CD8-positive, alpha-beta T cell (primary cell): ENCODE measurements at places on chromosomes 12 and 14.

GRCh38 chr14:95339301-95339865 lies 19.7 kb upstream of the CLMN start:
- no peak for DNase-seq

DNA sequence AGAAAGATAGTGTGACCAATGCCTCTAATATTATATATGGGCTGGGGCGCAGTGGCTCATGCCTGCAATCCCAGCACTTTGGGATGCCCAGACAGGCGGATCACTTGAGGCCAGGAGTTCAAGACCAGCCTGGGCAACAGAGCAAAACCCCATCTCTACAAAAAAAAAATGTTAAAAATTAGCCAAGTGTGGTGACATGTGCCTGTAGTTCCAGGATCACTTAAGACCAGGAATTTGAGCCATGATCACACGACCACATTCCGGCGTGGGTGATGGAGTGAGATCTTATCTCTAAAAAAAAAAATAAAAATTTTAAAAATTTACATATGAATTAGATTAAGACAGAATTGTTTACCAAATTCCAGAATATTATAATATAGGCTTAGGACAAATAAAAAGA lies 12.0 kb downstream of the TM7SF3 start:
- DNase-seq: no peak

DNA sequence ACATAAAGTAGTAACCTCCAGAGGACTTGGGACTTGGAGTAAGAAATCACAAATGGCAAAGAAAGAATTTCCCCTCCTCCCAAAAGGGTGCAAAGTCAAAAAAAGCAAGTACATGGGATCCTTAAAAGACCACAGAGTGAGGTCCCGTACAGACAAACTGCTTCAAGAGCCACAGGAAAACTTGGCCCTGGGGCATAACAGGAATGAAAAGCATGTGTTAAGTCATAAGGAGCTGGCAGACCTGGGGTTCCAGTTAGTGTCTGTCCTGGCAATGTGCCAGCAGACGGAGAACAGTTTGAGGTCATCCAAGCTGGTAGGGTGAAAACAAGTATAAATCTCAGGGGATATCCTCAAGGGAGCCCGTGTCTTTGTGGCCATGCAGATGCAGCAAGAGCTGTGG lies 73.2 kb downstream of the HSD17B6 start:
- no peak for DNase-seq

DNA sequence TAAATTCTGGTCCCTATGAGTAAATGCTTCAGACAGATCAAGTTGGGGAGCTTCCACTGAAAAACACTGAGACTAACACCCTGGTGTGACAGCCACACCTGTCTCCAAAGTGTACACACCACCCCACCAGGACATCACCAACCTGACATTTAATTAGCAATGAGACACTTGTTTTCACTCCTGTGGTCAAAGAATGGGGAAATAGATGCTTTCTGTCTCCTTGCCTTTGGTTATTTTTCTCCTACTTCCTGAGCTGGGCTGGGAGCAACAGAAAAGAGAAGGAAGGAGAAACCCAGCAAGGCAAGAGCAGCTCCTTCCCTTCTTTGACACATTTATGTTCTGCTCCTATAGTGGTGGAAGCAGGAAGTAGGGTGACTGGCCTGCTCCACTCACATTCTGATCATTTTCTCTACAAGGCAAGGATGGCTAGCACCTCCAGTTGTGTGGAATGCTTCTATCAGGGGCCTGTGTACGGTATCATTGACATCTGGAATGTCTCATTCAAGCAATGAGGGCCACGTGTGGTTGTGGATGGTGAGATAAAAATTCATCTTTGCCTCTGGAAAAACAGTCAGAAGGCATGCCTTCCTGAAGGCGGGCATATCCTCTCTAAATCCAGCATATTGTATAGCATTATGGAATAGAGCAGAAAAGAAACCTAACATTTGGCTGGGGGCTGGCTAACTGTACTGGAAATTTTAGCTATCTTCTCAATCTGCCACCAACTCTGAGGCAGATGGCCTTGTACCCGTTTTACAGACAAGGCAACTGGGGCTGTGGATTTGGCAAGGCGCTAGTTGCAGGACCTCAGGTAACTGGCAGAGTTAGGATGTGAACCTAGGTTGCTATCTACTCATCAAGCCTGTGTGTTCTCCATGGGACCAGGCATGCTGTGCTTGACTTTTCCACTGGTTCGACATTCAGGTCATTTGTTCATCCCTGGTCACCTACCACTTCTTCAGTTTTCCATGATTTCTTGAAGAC lies 24.8 kb upstream of the LGALS3 start:
- no peak for DNase-seq

- DNase-seq: no peak
Measured at GRCh38 chr14:99004112-99004511, 267.9 kb downstream of the BCL11B start.

DNA sequence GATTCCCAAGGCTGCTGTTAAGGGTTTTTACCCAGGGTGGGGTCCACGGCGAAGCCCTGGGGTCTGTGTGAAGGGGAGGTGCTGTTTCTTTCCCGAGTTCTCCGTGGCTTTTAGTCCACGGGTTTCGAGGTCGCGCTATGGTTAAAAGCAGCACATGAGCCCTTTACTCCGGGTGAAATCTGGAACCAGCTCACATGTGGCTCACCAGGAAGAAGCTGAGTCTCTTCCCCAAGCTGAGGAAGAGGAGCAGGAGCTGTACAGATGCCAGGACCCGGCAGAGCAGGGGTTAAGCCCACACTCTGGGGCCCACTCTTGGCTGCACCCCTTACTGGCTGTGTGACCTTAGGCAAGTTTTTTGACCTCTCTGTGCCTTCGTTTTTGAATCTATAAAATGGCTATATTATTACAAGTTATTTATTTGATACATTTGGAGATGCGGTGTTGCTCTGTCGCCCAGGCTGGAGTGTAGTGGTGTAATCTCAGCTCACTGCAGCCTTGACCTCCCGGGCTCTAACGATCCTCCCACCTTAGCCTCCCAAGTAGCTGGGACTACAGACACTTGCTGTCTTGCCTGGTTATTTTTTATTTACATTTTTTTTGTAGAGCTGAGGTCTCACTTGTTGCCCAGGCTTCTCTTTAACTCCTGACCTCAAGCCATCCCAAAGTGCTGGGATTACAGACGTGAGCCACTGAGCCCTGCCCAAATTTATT lies 266.3 kb downstream of the AACS start:
- no peak for DNase-seq

DNA sequence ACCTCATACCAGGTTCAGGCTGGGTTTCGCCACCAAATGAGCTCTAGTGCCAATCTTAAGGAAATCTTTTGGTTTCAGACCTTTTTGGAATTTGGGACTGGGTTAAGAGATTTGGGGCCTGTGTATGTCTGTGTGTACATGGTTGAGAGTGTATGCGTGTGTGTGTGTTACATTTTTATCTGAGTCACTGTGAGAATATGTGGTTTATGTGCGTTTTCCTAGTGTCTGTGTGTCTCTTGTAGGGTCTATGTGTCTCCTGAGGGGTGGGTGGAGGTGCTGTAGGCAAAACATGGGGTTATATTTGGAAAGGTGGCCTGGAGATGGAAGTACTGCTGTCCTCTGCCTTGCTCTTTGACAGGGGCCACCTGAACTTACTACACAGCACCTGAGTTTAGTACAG lies 17.9 kb downstream of the C12orf43 start:
- DNase-seq: no peak

DNA sequence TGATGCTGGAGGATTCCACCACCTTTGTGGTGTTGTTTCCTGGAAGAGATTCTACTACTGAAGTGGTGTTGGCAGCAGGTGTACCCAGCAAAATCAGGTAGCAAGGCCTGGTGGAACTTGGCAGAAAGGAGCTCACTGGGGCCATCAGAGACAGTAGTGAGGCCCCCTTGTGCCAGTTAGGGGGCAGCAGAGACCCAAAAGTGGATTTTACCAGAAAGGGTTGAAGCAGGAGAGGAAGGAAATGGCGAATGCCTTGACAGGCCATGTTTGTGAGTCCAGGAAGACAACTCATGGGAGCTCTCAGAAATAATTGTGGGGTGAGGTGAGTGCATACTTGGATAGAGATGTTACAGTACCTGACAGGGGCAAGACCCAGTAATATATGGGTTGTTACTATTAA lies 137.7 kb upstream of the FGD4 start:
- DNase-seq: no peak

- no peak for DNase-seq
Measured at GRCh38 chr14:70416338-70416724, 559 bp downstream of the SYNJ2BP start.

DNA sequence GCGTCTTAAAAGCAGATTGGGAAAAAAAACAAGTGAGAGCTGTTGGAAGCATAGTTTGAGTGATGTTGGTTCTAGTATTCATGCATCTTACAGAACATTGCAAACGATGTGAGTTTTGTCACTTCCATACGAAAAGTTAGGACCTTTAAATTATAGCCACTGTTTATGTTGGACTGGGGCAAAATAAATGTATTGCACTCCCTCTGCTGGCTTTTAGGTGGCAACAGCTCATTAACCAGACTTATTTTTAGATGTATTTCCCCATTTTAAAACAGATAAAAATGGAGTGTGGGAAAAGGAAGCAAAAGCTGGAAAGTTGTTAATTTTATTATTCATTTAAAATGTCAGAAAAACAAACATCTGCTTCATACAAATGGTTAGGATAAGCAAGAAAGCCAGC lies 111.9 kb downstream of the LGR5 start:
- DNase-seq: no peak

DNA sequence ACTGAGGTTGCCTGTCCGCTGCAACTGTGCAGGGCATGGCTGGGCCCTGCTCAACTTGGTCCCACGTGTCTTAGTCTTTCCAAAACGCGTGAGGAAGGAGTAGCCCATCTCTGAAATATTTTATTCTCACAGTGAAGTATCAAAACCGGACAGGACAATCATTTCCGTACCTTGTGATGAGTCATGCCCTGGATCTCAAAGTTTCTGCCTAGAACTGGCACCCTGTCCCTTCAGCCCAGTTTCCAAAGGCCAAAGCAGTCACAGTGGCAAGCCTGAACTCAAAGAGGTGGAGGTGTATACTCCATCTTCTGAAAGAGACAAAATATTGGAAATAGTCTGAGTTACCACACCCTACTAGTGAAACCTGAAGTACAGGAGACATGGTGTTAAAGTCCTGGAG lies 28.5 kb upstream of the SRGAP1 start:
- no peak for DNase-seq

DNA sequence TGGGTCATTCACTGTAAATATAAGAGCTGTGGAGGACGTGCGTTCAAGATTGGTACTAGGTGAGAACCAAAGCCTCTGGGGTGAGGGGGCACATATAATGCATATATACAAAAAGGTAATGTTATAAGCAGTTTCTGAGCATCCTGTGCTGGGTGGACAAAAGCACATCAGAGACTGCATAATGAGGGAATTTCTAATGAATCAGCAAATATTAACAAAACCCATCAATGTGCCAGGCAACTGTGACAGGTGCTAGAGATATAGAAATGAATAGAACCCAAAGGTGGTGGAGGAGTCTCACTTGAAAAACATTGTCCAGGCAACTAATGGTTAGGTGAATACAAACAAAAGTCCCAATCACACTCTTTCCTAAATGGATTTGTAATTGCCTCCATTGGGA lies 74.7 kb downstream of the GPR65 start:
- no peak for DNase-seq

DNA sequence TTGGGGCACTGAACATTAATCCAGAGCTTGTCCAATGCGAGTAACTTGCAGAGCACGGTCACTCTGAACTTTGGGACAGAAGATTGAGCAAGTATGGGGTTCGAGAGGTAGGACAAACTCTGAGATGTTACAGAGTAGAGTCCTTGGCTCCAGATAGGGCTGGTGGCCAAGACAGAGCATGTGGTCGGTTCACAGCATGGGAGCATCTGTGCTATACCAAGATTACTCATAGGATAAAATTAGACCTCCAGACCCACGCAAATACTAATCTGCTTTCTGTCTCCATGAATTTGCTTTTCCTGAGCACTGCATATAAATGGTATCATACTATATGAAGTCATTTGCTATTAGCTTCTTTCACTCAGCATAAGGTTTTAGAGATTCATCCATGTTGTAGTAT lies 93.4 kb upstream of the TBX5 start:
- no peak for DNase-seq

- peak; percentile 39 for DNase-seq
Measured at GRCh38 chr12:93502802-93503623, 35.7 kb downstream of the MRPL42 start.

GRCh38 chr14:81849714-81850113 lies 316.1 kb upstream of the SEL1L start:
- DNase-seq: no peak

- DNase-seq: no peak
Measured at GRCh38 chr12:40240779-40241178, 16.0 kb downstream of the LRRK2 start.

DNA sequence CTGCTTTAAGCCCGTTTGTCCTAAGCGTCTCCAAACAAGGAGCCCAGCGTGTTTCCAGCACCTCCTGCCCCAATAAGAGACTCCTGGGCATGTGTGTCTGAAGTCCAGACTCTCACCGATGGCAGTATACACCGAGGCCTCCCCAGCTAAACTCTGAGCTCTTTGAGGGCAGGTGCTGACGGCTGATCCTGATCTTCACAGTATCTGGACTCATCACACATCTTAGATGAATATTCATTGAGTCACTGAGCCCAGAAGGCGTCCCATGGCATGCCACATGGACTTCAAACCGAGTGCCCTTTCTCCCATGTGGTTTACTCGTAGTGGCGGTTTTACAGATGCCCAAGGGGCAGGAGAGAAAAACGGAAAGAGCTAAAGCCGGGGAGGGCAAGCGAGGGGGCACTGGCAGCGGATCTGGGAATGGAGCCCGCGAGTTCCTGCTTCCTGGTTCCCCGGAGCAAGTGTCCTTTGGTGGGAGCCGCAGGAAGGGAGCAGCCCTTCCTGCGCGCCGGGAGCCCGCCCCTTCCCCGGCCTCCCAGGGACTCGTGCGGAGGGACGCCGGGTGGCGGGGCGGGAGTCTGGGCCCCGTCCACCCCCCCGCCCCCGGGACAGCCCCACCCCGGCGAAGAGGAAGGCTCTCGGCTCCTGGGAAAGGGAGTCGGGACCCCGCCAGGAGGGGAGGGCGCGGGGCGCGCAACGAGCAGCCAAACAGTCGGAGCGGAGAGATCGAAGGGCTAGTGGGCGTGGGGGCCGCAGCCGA lies 585 bp upstream of the TEAD4 start:
- DNase-seq: no peak

DNA sequence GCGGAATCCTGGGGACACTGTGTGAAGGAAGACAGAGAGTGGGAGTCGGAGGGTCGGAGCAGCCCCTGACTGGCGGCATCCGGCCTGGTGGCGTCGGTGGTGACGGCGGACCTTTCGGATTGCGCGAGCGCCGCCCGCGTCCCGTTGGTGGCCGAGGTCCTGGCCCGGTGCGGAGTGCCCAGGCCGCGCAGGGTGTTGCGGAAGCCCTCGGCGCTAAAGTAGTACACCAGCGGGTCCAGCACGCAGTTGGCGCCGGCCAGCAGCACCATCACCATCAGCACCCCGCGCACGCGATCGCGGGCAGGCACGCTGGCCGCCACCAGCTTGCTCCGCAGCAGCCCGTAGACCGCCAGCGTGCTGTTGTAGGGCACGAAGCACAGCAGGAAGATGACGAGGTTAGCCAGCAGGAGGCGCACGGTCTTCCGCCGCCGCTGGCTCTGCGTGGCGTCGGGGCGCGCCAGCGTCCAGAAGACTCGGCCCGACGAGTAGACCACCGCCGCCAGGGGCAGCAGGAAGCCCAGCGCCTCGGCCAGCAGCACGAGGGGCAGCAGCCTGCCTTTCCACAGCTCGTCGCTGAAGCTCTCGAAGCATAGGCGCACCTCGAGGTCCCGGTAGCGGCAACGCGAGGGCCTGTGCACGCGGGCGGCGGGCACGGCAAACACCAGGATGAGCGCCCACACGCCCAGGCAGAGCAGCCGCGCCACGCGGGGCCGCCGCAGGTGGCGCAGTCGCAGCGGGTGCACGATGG lies 13.1 kb upstream of the CHD4 start:
- DNase-seq: peak; percentile 61
